Activated T-helper 1 cell treated with anti-CD3 and anti-CD28 coated beads, Interleukin-2, amount 50 U/mL, for 16 hours (primary cell): ENCODE measurements at places on chromosomes 12 and 14.

DNA sequence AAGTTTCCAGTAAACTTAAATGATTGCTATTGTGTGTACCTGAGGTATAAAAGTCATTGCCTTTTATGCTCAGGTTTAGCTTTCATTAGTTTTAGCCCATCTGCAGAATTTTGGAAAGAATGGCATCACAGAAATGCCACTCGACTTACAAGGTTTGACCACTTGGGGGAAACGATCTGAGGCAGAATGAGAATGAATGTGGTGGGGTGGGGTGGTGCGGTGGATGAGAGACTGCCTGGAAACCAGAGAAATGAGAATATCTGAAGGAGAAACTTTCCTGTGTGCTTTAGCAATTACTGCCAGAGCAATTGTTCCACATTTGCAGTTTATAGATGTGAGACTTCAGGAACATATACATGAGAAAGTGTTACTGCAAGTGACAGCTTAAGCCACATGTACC is 225.4 kb upstream of the PDE3A start:
- DNase-seq = no peak

- no peak for DNase-seq
These were observed 5.1 kb upstream of the SPATA7 start for GRCh38 chr14:88380405-88380804.

DNA sequence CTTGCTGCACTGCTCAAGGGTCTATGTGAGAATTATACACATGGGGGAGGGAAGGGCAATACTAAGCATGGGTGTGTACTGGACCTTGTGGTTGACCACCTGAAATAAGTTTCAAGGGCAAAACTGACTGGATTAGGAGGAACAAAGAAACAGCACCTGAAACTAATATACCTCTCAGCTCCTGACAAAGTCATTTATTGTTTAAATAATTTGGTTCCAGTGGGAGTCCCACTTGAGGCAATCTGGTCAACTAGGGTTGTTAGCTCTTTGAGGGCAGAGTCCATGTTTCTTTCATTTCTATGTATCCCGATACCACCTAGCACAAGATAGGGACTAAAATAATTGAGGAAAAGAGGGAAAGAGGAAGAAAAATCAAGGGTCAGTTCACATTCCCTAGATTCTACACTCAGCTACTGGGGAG is 45.5 kb downstream of the STXBP6 start:
- DNase-seq = no peak

DNA sequence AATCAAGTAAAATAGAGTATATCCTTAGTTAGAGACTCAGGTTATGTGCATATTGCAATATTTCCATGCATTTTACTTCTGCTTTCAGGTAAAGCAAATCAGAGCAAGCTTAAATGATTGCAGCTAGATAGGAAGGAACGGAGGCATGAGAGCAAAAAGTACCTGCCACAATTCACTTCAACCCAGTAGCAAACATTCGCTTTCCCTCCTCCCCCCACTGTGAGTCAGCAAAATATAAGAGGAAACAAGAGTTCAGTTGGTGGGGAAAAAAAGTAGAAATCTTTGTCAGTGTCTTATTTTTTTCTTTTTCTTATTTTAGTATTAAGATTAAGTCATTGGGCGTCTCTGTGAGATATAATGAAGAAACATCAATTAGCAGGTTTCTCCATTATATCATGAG is 475.4 kb downstream of the NPAS3 start:
- DNase-seq = no peak
